Jurkat, Clone E6-1 (cell line): ENCODE measurements at places on chromosomes 1 and 21.
A peak's percentile ranks its signal among the peaks of the same experiment; 100 is the strongest.

DNA sequence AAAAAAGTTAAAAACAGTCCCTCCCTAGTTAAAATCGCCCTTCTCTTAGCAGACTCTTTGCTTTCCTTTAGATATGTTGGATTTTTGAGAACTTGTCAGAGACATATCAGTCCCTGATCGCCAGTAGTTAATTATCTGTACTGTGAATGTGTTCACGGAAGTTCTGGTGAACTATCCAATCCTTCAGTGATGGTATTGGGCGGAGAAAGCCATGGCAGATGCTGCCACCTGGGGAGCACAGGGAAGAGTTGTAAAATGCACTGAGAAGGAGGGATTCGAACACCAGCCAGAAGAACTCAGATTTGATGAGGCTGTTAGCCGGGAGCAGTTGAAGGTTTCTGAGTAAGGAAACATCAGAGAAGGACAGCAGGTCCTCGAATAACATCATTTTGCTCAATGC, 17.5 kb upstream of the KIF14 start:
- no peak for DNase-seq

GRCh38 chr1:24849672-24850295, 80.3 kb downstream of the RUNX3 start:
- DNase-seq: peak; percentile 8

DNA sequence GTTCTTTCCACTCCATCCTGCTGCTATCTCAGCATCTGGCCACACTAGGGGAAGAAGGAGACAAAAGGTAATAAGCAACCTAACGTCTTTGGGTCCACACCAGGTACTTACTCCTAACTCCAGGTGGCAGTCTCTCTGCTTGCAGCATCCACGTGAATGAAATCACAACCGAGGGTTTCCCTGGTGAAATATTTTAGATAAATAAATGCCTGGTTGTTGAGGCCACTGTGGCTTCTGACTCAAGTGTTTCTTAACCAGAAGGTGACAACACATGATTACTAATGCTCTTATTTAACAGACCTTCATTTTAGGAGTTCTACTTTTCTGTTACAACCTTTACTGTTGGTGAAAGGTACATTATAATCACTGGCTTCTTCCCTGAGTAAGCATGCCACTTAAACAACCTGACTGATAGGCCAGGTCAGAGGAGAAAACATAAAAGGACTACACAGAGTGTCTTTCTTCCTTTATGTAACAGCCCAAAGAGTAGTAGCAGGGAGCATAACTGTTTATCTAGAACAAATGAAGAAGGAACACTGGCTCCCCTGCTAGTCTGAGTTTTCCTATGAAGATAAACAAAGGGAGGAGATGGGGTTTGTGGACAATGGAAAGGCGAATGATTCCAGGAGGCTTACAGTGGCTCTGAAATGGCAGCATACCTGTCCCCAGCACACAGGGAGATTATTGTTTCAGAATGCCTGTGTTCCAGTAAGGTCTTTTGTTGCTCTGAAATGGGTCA, 59.9 kb downstream of the SYT6 start:
- DNase-seq: no peak

- DNase-seq: no peak
Observed at GRCh38 chr1:186424539-186424938, 36.4 kb downstream of the PDC start.

GRCh38 chr1:204201348-204202040, 5.2 kb upstream of the KISS1 start:
- no peak for DNase-seq

GRCh38 chr1:117659550-117660270, 53.9 kb downstream of the TENT5C start:
- no peak for DNase-seq

DNA sequence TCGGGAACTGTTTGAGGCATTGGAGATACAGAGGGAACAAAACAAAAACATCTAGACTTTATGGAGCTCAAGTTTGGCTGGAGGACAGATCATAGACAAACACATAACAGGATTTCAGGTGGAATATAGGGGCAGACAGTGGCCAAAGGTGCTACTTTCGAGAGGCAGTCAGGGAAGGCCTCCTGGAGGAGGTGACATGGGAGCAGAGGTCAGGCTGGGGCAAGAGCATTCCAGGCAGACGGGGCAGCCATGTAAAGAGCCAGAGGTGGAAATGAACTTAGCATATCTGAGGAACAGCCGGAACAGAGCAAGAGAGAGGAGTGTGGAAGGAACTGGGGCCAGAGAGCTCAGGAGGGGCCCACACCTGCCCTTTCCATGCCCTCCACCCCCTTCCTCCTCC, 122.3 kb downstream of the DMRTB1 start:
- DNase-seq: no peak

DNA sequence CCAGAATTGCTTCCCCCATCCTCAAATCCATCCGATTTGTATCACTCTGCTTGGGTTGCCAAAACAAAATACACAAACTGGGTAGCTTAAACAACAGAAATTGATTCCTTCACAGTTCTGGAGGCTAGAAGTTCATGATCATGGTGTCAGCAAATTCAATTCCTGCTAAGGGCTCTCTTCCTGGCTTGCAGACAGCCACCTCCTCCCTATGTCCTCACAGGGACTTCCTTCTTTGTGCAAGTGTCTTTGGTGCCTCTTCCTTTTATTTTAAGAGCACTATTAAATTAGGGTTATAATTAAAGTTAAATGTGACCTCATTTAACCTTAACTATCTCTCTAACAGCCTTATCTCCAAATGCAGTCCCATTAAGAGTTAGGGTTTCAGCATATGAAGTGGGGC, 112.8 kb downstream of the PLPP3 start:
- no peak for DNase-seq

DNA sequence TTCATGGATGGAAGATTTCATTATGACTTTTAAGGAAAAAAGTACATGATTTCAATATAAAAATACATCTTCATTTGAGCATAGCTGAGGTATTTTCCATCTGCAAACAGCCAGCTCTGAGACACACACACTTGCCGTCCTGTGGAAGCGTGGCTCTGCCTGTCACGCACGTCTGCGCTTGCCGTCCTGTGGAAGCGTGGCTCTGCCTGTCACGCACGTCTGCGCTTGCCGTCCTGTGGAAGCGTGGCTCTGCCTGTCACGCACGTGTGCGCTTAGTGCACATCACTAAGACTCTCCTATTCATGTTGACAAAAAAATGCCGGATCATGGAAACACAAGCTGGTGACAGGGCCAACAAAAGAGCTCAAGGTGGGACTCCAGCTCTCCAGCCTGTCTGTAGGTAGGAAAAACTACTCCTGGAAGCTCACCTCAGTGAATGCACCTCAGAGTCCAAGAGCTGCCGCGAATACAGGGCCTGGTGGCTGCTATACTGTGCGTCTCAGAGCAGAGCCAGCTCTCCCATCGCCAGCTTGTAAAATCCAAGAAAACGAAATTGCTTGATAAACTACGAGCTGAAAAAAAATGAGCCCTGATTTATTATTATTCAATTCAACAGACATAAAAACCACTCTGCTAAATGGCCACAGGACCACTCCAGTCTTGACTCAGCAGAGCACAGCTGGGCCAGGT, 69.3 kb downstream of the SLC37A1 start:
- no peak for DNase-seq

DNA sequence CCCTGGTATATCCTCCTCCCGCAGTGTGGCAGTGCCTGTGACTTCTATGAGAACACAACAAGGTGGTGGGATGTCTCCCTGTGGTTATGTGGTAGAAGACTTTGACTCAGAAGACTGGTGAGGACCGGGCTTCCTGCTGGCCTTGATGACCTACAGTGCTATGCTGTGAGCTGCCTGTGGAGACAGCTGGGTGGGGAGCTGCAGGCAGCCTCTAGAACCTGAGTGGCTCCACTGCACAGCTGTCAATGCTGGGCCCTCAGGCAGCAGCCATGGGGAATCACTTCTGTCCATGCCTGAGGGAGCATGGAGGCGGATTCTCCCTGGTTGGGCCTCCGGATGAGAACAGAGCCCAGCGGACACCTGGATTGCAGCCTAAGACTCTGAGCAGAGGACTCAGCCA, 14.9 kb downstream of the SLC1A7 start:
- no peak for DNase-seq

GRCh38 chr1:107806902-107807301, 158.1 kb downstream of the VAV3 start:
- no peak for DNase-seq

GRCh38 chr1:68706639-68707317, 209.9 kb upstream of the DEPDC1 start:
- DNase-seq: no peak

GRCh38 chr1:14285238-14285637, 313.2 kb upstream of the KAZN start:
- DNase-seq: no peak

DNA sequence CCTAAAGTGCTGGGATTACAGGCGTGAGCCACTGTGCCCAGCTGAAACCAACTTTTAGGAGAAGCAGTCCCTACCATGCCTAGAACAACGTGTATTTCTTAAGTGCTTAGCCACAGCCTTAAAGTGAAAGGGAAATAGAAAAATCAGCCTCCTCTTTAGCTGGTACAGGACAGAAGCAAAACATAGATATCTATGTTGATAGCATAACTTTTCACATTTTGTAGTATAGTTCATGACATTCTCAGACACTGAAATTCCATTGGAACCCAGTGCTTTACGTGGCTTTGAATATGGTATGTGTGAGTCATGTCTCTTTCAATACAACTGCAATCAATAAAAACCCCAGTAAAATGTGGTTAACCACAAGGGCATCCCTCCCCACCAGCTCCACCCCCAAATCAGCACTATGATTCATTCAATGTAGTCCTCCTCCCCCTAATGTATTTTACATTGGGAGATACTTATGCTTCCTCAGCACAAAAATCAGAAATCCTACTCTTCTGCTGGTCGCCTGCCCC, 32.1 kb downstream of the TGFB2 start:
- DNase-seq: peak; percentile 63
